ENCODE measurements at places on chromosomes 16 and 17. TPM values are rescaled to one million over a fixed set of nuclear protein-coding genes. Genes with fewer than 3 reads are reported as not detected.
A peak's percentile ranks its signal among the peaks of the same experiment; 100 is the strongest.

Gene CDH5
- 10.4 TPM for total RNA-seq

Gene C1QTNF8
- not detected for total RNA-seq

Gene RCVRN
- total RNA-seq = not detected

DNA sequence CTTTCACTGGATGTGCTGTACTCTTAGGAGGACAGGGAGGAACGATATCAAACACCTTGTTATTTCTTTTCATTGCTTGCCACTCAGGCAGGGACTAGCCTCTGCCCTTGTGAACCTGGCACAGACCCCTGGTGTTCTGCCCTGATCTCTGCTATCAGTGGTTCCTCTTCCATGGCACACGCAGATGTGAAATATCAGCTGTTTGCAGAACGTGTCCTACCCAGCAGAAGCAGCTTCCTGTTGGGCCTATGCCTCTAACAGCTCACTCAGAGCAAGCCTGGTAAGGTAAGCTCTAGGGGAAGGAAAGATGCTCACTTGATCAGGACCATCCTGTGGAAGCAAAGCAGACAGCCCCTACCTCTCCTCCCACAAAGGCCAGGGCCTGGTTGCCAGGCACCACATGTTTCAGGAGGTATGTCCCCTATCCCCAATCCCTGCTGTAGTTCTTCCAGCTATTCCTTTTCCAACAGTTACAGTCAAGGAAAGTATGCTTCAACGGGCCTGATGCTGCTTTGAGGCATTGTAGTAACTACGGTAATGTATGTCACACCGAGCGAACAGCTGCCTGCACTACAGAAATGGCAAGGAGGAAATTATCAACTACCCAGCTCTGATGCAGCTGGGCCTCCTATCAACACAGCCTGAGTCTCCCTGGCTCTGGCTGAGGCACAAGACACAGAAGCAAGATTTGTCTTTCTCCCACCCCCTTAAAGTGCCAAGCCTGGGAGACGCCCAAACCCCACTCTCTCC, 41.3 kb upstream of the GFOD2 start:
- H3K4me3 ChIP-seq = no peak overlapping the region
- no peaks in the 10 kb centered on the region for H3K27me3 ChIP-seq
- DNase-seq = no peak
- no peaks in the 10 kb centered on the region for H3K36me3 ChIP-seq

DNA sequence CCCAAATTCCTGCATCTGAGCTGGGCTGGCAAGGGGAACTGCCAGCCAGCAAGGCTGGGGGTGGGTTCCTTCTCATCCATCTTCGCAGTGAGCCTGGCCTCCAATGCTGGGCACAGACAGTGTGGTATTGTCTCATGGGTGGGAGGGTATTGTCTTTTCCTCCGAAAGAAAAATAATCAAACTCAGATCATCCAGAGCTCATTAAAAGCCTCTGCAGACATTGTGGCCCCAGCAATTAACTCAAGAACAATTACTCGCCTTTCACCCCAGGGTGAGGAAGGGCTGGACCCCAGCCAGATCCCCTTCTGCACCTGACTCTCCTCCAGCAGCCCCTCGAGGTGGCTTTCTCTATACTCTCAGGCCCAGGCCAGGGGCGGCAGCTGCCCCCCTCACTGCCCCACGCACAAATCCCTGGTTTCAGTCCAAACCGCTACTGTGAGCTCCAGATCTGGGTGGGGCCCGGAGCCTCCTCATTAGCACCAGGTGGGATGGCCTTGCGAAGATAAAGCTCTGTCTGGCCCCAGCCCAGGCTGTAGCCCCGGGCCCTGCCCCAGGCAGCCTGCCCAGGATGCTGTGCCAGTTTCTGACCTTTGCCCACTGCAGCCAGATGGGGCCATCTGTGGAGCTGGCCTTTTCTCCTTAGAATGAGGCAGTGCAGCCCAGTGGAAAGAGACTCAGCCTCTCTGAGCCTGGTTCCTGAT, 2.3 kb upstream of the KRT15 start:
- H3K27ac ChIP-seq = peak overlapping the region; percentile 60
- no peaks in the 10 kb centered on the region for H3K36me3 ChIP-seq
- no peak for DNase-seq
- H3K27me3 ChIP-seq = no peaks in the 10 kb centered on the region
- H3K4me3 ChIP-seq = no peak overlapping the region
- peaks cover 37% of the 10 kb centered on the region for H3K4me1 ChIP-seq

DNA sequence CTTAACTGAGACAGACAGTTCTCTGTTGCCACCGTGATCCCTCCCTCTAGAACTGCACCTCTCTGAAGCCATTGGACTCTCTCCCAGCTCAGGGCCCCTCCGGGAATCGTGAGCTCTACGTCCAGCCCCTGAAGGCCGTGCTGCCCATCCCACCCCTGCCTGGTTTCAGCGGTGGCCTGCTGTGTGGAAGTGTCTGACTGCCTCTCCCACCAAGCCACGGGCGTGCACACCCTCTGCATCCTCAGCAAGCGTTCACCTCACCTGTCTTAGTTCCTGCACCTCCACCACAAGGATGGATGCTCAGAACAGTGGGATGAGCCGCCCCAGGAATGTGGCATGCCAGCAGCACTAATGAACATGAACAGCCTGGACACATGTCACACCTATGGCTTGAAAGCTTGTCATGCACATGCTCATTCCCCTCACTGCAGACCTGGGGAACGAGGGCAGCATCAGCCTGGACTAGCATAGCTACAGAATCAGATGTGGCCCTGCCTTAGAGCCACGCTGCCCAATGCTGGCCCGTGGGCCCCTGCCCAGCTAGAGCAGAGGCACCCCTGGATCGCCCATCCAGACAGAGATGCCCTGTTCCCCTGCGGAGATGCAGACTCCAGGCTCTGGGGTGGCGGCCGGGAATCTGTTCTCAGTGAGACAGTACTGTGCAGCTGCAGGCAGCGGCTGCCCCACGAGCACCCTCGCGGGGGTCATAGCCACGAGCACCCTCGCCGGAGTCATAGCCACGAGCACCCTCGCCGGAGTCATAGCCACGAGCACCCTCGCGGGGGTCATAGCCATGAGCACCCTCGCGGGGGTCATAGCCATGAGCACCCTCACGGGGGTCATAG, 73.7 kb upstream of the CHMP6 start:
- H3K4me1 ChIP-seq = no peaks in the 10 kb centered on the region
- H3K4me3 ChIP-seq = no peak overlapping the region
- H3K27ac ChIP-seq = no peak overlapping the region
- H3K36me3 ChIP-seq = peaks cover 2% of the 10 kb centered on the region
- no peaks in the 10 kb centered on the region for H3K27me3 ChIP-seq

GRCh38 chr16:68369697-68370580, 59.1 kb downstream of the PRMT7 start:
- H3K27me3 ChIP-seq = no peaks in the 10 kb centered on the region
- H3K27ac ChIP-seq = no peak overlapping the region
- peaks cover 5% of the 10 kb centered on the region for H3K4me1 ChIP-seq
- no peak for DNase-seq

- no peaks in the 10 kb centered on the region for H3K36me3 ChIP-seq
- H3K27me3 ChIP-seq = no peaks in the 10 kb centered on the region
- no peak overlapping the region for H3K4me3 ChIP-seq
Observed at GRCh38 chr17:60522889-60523626, 3.0 kb downstream of the APPBP2 start.

GRCh38 chr17:57943140-57943539, 12.1 kb downstream of the CUEDC1 start:
- no peaks in the 10 kb centered on the region for H3K36me3 ChIP-seq
- H3K27me3 ChIP-seq = no peaks in the 10 kb centered on the region
- H3K27ac ChIP-seq = no peak overlapping the region
- DNase-seq = no peak
- H3K4me3 ChIP-seq = no peak overlapping the region
- H3K4me1 ChIP-seq = peaks cover 48% of the 10 kb centered on the region

- DNase-seq = no peak
- H3K27ac ChIP-seq = no peak overlapping the region
- H3K36me3 ChIP-seq = no peaks in the 10 kb centered on the region
- peaks cover 13% of the 10 kb centered on the region for H3K4me1 ChIP-seq
- H3K27me3 ChIP-seq = no peaks in the 10 kb centered on the region
Observed at GRCh38 chr17:62164747-62165722, 100.0 kb upstream of the MED13 start.

- H3K4me3 ChIP-seq = no peak overlapping the region
- H3K36me3 ChIP-seq = no peaks in the 10 kb centered on the region
- H3K27me3 ChIP-seq = no peaks in the 10 kb centered on the region
- H3K27ac ChIP-seq = peak overlapping the region; percentile 95
Observed at GRCh38 chr17:77286641-77287431, 146.1 kb downstream of the SEC14L1 start.

DNA sequence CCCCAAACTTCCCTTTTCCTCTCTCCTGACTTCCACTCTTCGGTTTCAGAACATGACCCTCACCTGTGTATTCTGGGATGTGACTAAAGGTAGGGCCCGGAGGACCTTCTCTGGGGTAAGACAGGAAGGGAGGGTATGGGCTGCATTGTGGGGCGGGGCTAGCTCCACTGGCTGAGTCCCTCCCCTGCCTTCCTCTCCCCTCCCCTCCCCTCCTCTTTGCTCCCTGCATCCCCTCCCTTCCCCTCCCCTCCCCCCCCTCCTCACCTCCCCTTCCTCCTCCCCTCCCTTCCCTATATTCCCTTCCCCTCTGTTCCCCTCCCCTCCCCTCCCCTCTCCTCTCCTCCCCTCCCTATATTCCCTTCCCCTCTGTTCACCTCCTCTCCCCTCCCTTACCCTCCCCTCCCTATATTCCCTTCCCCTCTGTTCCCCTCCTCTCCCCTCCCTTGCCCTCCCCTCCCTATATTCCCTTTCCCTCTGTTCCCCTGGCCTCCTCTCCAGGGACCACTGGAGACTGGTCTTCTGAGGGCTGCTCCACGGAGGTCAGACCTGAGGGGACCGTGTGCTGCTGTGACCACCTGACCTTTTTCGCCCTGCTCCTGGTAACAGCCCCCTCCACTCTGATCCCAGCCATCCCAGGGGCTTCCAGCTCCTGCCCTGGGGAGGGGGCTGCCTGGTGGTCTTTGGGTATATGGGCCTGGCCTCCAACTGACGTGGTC, 11.8 kb downstream of the ADGRG3 start:
- no peaks in the 10 kb centered on the region for H3K36me3 ChIP-seq
- no peak overlapping the region for H3K27ac ChIP-seq
- no peak overlapping the region for H3K4me3 ChIP-seq
- H3K4me1 ChIP-seq = peaks cover 30% of the 10 kb centered on the region

DNA sequence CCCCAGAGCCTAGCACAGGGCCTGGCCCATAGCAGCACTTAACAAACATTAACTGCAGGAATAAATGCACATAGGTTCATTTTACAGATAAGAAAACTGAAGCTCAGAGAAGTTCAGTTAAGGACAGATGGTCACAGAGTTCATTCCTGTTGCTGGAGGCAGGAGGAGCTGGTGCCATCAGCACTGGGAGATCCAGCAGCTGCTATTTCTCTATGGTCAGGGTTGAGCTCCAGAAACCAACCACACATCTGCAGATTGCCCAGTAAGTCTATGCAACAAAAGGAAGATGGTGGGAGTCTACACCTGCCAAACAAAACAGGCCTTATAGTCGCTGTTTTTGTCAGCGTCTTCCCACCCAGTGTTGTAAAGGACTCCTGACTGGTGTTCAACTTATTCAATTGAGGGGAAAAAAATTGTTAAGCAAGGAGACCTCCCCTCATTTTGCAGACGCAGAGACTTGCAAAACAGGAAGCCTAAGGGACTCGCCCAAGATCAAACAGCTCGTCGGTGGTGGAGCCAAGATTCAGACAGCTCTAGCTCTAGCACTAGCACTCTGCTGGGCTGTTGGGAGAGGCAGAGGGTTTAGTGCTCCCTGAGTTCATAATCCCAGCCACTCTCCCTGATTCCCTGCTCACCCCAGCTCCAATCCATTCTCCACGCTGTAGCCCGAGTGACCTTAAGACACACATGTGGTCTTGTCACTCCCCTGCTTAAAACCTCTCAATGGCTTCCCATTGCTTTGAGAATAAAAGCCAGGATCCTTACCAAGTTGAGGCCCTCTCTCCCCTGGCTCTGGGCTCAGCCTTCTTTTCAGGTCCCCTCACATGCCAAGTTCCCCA, 9.0 kb downstream of the NOG start:
- no peak overlapping the region for H3K27ac ChIP-seq
- no peaks in the 10 kb centered on the region for H3K36me3 ChIP-seq
- H3K27me3 ChIP-seq = no peaks in the 10 kb centered on the region
- H3K4me1 ChIP-seq = peaks cover 4% of the 10 kb centered on the region

Measured in body of pancreas (tissue), 4 donors.